ENCODE measurements at places on chromosomes 6 and 20. TPM values are rescaled to one million over a fixed set of nuclear protein-coding genes. Genes with fewer than 3 reads are reported as not detected.

ECHDC1 gene
- 60.9 TPM for total RNA-seq

TNXB gene
- 142 TPM for total RNA-seq

OLIG3 gene
- total RNA-seq = not detected

TMEM200A gene
- total RNA-seq = 0.79 TPM

SLC24A3 gene
- total RNA-seq = 6.3 TPM

C20orf144 gene
- not detected for total RNA-seq
